AG08395 (cell line): ENCODE measurements at places on chromosomes 5 and 9.

DNA sequence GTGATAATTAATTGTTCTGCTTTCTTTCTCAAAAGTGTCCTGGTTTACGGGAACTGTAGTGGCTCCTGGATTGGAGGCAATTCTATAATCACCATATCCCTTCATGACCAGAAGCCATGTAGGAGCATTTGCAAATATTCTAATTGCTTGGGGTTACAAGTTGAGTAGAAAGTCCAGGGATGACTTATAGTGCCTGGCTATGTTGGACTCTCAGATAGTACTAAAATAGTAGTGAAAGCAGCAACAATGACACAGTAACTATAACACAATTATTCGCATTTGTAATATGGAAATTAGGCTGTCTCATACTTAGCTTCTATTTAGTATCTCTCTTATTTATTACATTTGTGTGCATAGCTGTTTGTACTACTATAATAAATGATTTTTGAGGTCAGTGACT is 712.5 kb upstream of the GRAMD2B start:
- DNase-seq = no peak

- peak; percentile 15 for DNase-seq
Measured at GRCh38 chr9:120970244-120970643, 43.6 kb upstream of the TRAF1 start.

GRCh38 chr9:93114984-93115335 is 18.9 kb downstream of the CARD19 start:
- DNase-seq = no peak

GRCh38 chr9:16628413-16628812 is 242.1 kb downstream of the BNC2 start:
- no peak for DNase-seq

DNA sequence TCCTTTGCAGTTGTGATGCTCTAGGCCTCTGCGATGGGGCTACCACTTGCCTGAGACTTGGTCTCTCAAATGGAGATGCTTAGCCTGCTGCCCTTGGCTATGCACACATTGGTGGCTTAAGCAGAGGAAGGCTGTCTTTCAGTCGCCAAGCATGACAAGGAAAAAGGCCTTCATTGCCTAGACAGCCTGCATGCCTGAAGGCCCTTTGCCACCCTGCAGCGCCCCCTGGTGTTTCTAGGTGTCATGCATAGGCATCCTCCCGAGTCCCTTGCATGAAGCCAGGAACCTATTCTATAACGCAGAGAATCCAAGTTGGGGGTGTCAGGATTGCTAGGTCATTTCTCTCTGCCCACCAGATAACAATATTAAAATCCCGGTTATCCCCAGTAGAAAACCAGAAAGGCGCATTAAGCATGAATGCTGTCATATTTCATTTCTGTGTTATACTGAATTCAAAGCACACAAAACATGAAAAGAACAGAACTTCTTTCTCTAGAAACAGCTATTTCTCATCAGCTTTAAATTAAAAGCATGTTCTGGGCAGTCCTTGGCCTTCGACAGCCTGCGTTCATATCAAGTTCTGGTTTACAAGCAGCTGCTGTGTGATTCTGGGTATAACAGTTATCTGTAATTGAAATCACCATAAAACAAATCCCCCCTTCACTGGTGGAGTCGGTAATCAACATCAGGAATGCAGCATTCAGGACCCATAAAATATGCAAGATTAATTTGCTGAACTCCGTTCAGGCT is 59.7 kb upstream of the TRPC7 start:
- DNase-seq = peak; percentile 58

- DNase-seq = no peak
Measured at GRCh38 chr9:131942146-131942720, 137.4 kb downstream of the MED27 start.

- DNase-seq = no peak
Measured at GRCh38 chr5:2430606-2431005, 320.9 kb downstream of the IRX2 start.
